ENCODE measurements at places on chromosomes 5 and 9.

GRCh38 chr5:39364367-39364766 lies at the start of gene C9:
TSS of gene C9 (minus strand) at chr5:39364495. CDS start at chr5:39364464, 31 bp downstream.
- DNase-seq, result no peak

DNA sequence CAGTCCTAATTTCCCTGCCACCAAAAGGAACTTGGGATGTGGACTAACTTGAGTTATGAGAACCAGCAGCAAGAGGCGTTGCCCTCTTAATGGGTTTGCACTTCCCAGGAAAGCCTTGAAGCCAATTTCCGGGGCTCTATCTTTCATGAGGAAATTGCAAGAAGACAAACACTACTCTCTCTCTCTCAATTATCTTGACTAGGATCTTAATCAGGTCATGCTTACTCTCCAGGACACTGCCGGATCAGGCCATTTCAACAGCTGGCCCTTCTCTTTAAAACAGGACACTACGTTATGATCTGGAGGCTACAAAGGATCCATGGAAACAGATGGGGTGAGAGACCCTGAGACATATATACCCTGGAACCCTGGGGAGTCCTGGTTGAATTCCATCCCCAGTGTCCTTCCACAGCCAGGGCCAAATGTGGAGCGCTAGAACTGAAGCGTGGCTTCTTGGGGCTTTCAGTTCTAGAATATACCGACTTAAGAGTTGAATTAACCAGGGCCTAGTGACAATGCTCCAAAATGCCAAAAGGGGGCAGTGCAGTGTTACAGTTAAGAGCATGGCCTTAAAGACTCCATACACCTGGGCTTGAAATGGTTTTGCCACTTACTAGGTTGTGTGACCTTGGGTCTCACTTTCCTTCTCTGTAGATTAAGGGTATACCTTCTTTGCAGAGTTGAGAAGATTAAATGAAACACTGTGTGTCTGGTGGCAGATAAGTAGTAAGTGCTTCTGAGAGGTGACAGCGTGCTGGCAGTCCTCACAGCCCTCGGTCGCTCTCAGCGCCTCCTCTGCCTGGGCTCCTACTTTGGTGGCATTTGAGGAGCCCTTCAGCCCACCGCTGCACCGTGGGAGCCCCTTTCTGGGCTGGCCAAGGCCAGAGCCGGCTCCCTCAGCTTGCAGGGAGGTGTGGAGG lies 21.1 kb downstream of the FAM219A start:
- peak; percentile 27 for DNase-seq

- no peak for DNase-seq
These were observed 181.6 kb downstream of the CACNA1B start for GRCh38 chr9:138059196-138059595.

DNA sequence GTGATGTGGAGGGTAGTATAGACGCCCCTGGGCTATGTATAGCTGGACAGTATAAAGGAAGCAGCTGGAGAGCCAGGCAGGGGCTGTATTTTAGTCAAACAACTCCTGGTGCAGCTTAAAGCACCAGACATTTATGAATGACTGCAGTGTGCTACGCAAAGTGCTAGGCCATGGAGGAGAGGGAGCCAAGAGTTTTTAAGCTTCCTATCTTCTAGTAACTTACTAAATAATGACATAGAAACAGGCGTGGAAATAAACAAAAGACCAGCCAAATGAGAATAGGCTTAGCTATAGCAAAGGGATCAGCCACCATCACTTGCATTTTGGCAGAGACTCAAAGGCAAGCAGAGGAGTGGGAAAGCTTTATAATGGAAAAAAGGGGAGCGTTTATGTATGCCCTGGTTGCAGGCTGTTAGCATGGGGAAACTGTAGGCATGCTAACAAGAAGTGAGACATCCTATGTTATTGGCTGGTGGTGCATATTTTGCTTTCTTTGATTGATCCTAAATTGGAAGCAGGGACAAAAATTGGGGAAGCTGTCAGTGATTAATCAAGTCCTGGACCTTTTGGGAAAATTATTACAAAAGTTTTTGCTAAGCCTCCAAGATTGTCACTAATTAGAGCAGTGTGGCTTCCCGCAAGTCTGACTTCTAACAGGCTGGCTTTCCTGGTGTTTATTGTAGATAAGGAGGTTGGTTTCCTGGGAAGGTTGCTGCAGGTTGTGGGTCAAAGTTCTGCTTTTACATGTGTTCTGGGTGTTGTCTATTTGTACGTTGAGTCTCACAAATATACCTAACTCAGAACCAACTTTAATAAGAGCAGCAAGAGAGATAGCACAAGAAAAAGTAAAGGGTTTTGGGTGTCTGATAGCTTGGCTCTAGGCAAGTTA lies 46.6 kb downstream of the RAB3C start:
- DNase-seq, result no peak

DNA sequence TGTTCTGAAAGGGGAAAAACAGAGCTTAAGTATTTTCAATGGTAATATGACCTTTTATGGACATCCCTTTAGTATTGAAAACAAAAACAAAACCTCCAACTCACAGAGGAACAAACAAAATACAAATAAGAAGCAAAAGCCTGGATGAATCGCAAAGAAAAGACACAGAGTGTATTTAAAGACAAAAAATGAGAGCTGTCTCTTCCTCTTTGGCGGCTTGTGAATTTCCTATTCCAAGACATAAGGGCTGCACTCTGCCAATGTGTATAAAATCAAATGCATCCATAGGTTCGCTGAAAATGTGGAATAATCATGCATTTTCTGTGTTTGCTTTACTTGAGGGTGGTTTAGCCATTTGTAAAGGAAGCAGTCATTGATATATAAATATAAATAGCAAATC lies 739.3 kb upstream of the ZNF608 start:
- no peak for DNase-seq

Data from omental fat pad (tissue), 4 donors.